Osteoblast (primary cell): ENCODE measurements at places on chromosomes 5 and 9. TPM values are rescaled to one million over a fixed set of nuclear protein-coding genes. Genes with fewer than 3 reads are reported as not detected.
A peak's percentile ranks its signal among the peaks of the same experiment; 100 is the strongest.

The SPINK7 gene
- not detected in 2 replicates for total RNA-seq

- peaks cover 21% of the 10 kb centered on the region for H3K4me1 ChIP-seq
- no peak overlapping the region for H3K27ac ChIP-seq
- H3K4me3 ChIP-seq = no peak overlapping the region
- H3K27me3 ChIP-seq = no peaks in the 10 kb centered on the region
- peaks cover 2% of the 10 kb centered on the region for H3K36me3 ChIP-seq
Observed at GRCh38 chr9:5518171-5518936, 8.0 kb downstream of the PDCD1LG2 start.

DNA sequence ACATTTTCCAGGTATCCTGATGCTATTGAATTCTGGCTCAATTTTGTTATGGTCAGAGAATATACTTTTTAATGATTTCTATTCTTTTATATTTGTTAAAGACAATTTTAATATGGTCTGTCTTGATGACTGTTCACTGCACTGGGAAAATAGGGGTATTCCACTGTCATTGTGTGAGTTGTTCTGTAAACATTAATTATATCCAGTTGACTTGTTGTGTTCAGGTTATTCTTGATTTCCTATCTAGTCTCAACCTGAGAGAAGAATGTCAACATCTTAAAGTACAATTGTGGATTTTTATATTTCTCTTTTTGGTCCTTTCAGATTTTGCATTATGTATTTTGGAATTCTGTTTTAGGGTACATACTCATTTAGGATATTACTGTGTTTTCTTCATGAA lies 59.9 kb upstream of the EXOC3 start:
- H3K4me1 ChIP-seq = peaks cover 31% of the 10 kb centered on the region
- peak overlapping the region; percentile 100 for H3K27ac ChIP-seq
- DNase-seq = no peak
- H3K4me3 ChIP-seq = no peak overlapping the region
- peaks cover 59% of the 10 kb centered on the region for H3K36me3 ChIP-seq
- no peaks in the 10 kb centered on the region for H3K27me3 ChIP-seq

GRCh38 chr5:76757049-76757448 lies 41.1 kb downstream of the F2R start:
- no peaks in the 10 kb centered on the region for H3K36me3 ChIP-seq
- no peak for DNase-seq
- no peaks in the 10 kb centered on the region for H3K27me3 ChIP-seq

DNA sequence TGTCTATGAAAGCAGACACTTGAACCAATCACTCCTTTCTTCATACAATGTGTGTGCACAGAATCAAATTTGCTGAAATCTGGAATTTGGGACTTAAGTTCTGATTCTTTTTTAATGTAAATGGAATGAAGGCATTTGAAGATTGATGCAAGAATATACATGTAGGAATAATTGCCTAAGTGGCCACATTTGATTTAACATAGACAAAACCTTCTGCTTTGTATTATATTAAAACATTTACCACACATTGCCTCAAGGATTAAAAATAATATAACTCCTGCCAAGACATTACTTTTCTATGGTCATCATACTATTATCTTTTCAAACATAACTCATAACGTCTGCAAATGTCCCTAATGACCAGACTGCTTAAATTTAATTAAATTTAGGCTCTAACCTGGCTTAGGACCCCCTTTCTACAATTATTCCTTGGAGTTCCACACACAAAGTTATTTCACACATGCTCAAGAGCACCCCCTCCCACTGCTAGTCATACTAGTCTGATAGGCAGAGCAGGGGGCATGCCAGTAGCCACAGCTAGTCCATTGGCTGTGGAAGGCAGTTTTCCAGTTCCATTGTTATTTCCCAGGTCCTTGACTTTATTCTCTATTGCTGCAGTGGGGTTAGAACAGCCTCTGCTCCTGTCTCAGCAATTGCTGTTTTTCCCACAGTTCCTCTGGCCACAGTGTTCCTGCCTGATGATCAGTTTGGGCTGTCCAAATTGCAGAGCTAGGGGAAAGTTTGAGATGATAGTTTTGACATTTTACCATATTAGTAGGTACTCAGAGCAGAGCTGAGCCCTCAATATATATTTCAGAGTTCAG lies 360.6 kb upstream of the GRAMD2B start:
- H3K27me3 ChIP-seq = no peaks in the 10 kb centered on the region
- no peak overlapping the region for H3K27ac ChIP-seq
- no peak overlapping the region for H3K4me3 ChIP-seq

The NEUROG1 gene
- total RNA-seq = not detected in 2 replicates

- H3K27ac ChIP-seq = no peak overlapping the region
- no peak overlapping the region for H3K4me3 ChIP-seq
- no peaks in the 10 kb centered on the region for H3K27me3 ChIP-seq
- H3K36me3 ChIP-seq = peaks cover 52% of the 10 kb centered on the region
- H3K4me1 ChIP-seq = peaks cover 21% of the 10 kb centered on the region
Observed at GRCh38 chr5:177300951-177301350, 2.6 kb downstream of the RAB24 start.
